ENCODE measurements at places on chromosomes 7 and 10.

GRCh38 chr10:13095094-13095493 lies 4.9 kb upstream of the OPTN start:
- no peak for DNase-seq

GRCh38 chr7:89072081-89072480 lies 276.5 kb upstream of the TEX47 start:
- DNase-seq: no peak

DNA sequence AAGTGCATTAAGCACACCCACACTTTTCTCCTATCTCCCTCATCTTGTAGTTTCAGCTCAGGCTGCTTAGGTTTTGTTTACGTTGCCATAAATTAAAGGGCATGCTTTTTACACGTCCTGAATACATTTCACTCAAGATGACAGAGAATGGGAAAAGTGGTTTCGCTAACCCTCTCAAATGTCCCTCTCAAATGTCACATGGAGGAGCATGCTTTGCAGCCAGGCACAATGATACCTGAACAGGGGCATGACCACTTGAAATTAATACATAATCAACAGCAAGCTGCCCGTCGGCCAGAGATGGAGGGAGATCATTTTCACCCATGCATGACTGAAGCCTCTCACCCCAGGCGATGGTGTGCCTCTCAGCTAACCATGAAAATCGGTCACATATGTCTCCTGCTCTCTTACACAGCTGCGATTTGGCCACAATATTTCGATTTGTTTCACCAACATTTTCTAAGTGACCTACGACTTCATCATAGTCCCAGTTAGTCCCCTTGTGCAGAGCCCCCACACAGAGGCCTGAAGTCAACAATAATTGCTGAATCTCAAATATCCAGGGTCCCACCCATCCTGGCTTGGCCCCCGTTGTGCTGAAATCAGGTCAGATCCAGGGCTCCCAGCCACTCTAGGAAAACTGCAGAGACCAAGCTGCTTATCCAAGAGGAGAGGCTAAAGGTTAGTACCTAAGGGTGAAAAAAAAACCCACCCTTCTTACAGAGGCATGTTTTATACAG lies 373.9 kb upstream of the NFE2L3 start:
- no peak for DNase-seq

DNA sequence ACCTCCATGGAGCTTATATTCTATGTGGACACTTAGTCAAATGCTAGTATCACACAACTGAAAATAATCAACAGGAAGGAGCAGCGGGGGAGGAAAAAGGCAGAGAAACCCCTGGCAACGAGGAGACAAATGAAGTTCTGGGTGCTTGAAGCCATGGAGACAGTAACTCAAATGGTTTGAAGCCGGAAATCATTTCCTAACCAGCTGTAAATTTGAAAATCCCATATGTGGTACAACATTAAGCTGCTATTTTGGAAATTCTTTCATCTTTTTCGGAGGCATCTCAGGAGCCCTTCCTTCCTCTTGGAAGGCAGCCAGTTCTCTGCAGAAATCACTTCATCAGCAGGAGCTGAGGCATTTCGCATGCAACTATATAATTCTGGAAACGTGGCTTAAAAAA lies 91.4 kb downstream of the PPP1R3C start:
- DNase-seq: no peak

DNA sequence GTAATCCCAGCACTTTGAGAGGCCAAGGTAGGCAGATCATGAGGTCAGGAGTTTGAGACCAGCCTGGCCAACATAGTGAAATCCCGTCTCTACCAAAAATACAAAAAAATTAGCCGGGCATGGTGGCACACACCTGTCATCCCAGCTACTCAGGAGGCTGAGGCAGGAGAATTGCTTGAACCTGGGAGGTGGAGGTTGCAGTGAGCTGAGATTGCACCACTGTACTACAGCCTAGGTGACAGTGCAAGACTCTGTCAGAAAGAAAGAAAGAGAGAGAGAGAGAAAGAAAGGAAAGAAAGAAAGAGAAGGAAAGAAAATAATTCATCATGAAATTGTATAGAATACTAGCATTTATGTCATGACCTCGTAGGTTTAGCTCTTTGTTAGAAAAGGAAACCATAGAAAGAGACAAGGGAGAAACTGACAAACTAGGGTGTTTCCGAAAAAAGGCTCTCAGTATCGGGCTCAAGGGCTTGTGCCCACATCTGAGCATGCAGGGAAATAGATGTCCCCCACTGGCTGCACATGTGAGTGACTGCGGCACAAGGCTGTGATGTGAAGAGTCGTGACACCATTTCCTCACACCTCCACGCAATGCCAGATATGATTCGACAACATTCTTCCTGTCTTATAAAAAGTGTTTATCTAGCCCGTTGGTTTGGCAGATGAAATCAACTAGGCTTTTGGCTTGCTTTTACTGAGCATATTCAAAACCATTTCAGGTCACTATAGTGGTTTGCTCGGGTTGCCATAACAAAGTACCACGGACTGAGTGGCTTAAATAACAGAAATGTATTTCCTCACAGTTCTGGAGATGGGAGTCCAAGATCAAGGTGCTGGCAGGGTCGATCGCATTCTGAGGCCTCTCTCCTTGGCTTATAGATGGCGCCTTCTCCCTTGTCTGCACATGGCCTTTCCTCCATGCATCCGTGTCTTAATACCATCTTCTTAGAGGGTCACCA lies 2.0 kb downstream of the SRGN start:
- no peak for DNase-seq

DNA sequence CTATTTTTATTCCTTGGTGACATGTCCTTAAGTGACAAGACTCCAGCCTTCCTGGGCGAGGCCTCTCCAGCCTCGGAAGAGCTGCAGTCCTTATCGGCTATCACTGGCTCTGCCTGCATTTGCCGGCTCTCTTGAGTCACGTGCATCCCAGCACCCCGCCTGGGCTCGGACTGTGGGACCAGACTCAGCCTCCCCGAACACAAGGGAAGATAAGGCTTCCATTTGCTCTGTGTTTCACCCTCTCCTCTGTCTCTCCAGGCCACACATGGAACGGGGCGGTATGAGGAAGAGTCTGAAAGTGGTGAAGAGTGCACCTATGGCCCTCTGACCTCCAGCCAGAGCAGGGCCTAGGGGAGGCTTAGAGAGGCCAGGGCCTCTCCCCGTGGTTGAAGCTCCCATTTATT lies 4.7 kb downstream of the GDF2 start:
- peak; percentile 52 for DNase-seq

GRCh38 chr10:100100651-100101184 lies 19.0 kb upstream of the CPN1 start:
- DNase-seq: no peak

DNA sequence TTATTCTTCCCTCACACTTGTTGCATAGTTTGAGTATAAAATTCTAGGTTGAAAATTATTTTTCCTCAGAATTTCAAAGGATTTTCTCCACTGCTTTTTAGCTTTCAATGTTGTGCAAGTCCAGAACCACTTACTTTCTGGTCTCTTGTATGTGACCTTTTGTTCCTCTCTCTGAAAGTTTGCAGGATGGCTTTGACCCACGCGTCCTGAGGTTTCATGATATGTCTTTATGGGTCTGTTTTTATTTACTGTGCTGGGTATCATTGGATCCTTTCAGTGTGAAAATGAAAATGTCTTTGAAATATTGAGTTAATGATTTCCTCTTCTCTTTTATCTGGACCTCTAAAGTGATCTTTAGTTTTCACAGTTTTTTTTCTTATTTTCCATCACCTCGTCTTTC lies 38.5 kb downstream of the C1GALT1 start:
- DNase-seq: no peak

DNA sequence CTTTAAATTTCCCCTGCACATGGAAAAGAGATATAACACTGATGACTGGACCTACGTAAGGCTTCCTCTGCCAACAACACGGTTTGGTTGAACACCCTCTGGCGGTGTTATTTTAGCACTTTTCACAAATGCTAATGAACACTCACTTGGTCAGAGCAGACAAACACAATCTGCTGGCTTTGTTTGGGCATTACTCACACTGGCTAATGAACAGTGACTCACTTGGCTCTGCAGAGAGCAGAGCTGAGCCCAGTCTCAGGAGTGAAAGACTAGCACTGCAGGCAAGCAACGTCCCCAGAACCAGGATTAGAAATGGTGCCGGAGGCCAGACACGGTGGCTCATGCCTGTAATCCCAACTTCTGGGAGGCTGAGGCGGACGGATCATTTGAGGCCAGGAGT lies 430.8 kb downstream of the PLXNA4 start:
- DNase-seq: no peak

DNA sequence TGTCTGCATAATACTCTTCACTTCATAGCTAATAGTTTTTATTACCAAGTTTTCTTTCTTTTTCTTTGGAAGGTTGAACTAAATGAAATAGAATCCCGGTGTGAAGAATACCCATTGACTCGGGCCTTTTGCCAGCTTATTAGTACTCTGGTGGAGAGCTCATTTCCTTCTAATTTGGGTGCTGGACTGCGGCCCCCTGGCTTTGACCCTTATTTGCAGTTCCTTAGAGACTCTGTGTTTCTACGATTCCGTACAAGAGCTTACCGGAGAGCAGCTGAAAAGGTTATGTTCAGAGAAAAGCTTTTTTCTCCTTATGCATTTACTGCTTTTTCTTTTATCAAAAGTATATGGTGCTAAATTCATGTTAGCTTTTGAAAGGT lies 40.2 kb downstream of the NUP205 start:
- DNase-seq: no peak

DNA sequence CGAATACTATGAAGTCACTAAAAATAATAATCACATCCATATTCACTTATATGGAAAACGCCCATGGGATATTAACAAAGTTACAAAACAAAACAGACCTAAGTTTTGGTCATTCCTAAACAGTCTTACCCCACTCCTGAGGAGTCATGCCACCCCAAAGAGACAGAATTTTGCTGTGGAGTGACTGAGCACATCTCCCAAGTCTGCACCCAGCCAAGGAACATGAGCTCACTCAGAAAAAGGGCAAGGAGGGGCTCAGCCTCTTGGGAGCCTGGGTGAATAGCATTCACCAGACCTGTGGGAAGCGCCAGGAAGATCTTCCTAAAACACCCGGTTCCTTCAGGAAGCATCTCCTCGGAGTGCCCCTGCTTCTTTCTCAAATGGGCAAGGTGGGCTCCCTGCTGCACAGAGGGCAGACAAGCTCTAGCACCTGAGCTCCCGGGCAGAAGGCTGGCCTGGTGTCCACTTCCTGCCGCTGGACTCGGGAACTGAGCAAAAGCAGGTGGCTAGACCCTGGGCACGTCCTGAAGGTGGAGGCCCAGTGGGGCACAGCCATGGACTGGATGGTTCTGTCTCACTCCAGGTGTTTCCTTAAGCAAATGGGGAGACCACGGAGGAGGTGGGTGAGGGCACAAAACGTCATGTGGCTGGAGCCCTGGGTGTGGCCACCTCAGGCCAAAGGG lies 31.0 kb downstream of the TNS3 start:
- no peak for DNase-seq

DNA sequence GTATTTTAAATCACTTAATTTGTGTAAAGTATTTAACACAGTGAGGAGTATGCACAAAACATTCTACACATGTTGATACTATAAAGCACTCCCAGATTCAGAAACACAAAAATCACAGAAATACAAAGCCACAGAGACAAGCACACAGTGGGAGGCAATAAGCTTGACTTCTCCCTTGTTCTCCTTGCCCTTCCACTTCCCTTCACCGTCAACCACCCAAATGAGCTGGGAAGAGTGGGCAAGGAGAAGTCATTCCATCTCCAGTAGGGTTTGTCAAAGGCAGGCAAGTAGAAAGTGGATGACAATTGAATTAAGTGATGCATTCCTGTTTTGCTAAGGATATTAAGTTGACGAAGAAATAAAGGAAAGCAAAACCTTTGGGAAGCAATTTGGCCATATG lies 4.2 kb upstream of the TMEM139 start:
- no peak for DNase-seq

- DNase-seq: no peak
Observed at GRCh38 chr10:115052226-115052625, 40.9 kb upstream of the ATRNL1 start.

All from coronary artery (tissue), 2 donors.